Neural crest cell (in vitro differentiated cells): ENCODE measurements at places on chromosomes 13 and 19. TPM values are rescaled to one million over a fixed set of nuclear protein-coding genes. Genes with fewer than 3 reads are reported as not detected.

The OXGR1 gene
- total RNA-seq = 0.42 and 0.77 TPM in 2 replicates

DNA sequence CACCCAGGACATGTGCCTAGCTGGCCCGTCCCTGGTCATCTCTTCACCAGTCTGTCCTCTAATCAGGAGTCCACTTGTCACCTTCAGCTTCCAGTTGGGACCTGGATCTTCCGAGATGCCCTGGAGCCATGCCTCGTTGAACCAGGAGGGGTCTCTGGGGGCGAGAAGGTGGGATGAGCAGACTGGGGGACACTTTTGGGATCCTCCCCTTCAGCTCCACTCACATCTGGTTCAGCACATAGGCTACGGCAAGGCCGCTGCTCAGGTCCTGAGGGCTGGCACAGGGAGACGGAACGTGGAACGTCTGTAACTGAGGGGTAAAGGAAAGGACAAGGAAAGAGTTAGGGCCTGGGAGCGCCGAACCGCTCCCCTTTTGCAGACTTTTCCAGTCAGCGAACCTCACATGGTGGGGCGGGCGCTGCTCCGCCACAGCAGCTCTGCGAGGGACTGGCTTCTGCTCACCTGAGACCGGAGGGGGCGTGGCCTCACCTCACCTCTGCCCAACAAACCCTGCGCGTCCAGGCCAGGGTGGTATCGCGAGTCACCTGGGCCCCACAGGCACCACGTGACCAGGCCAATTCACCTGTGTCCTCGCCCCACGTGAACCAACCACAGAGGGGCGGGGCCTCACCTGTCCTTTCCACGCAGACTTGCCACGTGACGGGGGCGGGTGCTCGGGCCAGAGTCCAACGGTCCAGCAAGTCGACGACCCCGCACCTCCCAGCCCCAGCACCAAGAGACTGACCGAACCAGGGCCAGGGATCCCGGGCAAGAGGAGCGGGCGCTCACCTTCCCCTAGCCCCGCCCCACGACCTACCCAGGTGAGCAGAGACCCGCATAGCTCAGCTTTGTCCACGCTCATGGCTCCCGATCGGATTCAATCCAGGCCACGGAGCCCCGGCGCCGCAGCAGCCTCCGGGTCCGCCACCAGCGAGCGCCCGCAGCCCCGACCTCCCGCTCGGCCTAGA, at the start of gene HOOK2:
Gene HOOK2 (minus strand): TSS at position 965 of the 968 bp plus-strand sequence. CDS start 103 bp downstream, at position 862.
- H3K4me1 ChIP-seq = peaks cover 31% of the 10 kb centered on the region
- H3K27me3 ChIP-seq = peaks cover 9% of the 10 kb centered on the region
- no peaks in the 10 kb centered on the region for H3K36me3 ChIP-seq
- H3K4me3 ChIP-seq = peak within 1 kb of the TSS; percentile 69

GRCh38 chr19:8305798-8306197, 2.4 kb downstream of the CD320 start:
- H3K4me1 ChIP-seq = peaks cover 28% of the 10 kb centered on the region
- H3K36me3 ChIP-seq = no peaks in the 10 kb centered on the region
- no peak overlapping the region for H3K27ac ChIP-seq
- peak overlapping the region; percentile 91 for H3K4me3 ChIP-seq
- no peaks in the 10 kb centered on the region for H3K27me3 ChIP-seq

GRCh38 chr19:17616961-17617806, 61.7 kb downstream of the COLGALT1 start:
- H3K4me3 ChIP-seq = no peak overlapping the region
- no peaks in the 10 kb centered on the region for H3K36me3 ChIP-seq
- peaks cover 4% of the 10 kb centered on the region for H3K4me1 ChIP-seq
- no peak for DNase-seq

DNA sequence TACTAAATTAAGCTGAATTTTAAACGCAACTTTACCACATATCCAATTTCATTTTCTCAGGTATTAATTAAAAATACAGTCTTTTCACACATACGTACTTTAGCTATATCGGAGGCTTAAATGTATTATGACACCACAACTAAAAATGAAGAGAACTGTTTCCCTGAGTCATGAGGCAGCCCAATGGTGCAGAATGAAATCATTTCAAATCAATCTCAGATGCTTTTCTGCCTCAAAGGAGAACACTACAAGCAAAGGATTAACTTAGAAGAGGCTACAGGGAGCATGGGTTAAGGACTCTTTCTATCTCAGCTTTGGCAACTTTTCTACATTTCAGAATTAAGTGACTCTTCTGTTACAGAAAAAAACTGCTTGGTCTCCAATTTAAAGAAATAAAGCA, 516.3 kb upstream of the HTR2A start:
- no peaks in the 10 kb centered on the region for H3K4me1 ChIP-seq
- no peak overlapping the region for H3K27ac ChIP-seq
- H3K27me3 ChIP-seq = no peaks in the 10 kb centered on the region
- no peaks in the 10 kb centered on the region for H3K36me3 ChIP-seq

- peaks cover 30% of the 10 kb centered on the region for H3K4me1 ChIP-seq
- H3K27me3 ChIP-seq = peaks cover 2% of the 10 kb centered on the region
- no peaks in the 10 kb centered on the region for H3K36me3 ChIP-seq
- DNase-seq = no peak
- no peak overlapping the region for H3K4me3 ChIP-seq
Observed at GRCh38 chr13:30737511-30738337, 2.4 kb downstream of the ALOX5AP start.

DNA sequence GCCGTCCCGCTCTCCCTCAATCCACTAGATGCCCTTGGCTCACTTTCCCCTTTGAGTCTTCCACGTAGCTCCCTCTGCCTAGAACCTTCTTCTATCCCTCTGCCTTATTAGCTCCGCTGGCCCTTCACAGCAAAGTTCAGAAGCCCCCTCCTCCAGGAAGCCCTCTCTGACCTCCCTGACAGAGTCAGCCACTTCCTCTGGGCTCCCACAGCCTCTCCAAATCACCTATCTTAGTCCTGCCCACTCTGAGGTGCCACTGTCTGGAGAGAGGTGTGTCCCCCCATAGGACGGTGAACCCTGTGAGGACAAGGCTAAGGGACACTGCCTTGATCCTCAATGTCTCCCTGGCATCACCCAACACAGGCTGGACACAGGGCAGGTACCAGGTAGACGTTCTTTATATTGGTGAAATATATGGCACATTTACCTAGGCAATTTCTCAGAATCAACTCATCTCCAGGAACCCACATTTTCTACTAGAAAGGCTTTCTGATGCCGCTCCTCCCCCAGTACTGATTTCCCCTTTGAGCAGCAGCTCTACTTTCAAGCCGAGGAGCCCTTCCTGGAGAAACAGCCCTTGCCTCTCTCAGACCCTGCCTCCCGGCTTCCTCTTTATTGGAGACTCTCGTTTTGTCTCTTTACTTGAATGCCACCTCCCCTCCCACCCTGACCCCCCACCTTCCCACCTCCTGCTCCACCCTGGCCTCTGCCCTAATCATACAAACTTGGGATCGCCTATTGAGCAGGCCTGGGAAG, 3.4 kb upstream of the TGFB1 start:
- H3K27me3 ChIP-seq = peaks cover 25% of the 10 kb centered on the region
- peaks cover 17% of the 10 kb centered on the region for H3K4me1 ChIP-seq
- peak overlapping the region; percentile 74 for H3K4me3 ChIP-seq
- no peak overlapping the region for H3K27ac ChIP-seq

GRCh38 chr19:29326849-29327840, 114.2 kb upstream of the UQCRFS1 start:
- peaks cover 32% of the 10 kb centered on the region for H3K27me3 ChIP-seq
- no peak overlapping the region for H3K27ac ChIP-seq
- no peak for DNase-seq

DNA sequence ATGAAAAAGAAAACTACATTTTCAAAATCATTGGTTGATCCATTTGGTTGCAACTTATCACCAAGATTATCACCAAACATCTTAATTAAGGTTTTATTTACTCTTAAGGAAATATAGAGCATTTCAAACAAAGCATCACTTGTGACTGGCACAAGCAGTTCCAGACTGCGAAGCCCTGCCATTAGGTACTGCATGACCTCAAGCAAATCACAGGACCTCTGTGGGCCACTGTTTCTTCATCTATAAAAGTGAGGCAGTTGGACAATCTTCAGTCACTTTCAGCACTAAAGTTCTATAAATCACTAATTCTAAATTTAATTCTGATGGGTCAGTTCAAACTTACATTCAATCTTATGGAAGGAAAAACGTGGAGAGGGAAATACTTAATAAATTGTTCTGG, 2.0 kb downstream of the ELF1 start:
- peaks cover 23% of the 10 kb centered on the region for H3K4me1 ChIP-seq
- H3K27ac ChIP-seq = peak overlapping the region; percentile 44
- DNase-seq = no peak
- H3K4me3 ChIP-seq = no peak overlapping the region

The INAFM1 gene
- 10.2 and 10.6 TPM in 2 replicates for total RNA-seq

DNA sequence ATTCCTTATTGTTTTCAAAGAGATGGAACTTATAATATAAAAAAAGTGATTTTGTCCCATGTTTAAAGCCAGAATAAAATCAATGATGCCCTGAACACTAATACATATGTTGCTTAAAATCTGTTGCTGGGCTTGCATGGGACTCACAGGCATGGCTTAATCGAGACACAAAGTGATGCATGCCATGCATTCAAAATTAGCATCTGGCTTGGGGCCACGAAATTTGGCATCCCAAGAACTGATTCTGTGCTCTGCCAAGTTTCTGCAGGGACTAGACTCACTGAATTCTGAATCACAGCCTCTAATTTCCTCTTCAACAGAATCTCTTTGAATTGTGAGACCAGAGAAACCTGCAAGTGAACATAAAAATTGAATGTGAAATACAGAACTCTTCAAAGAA, 109.2 kb downstream of the PCDH17 start:
- H3K27me3 ChIP-seq = no peaks in the 10 kb centered on the region
- peaks cover 12% of the 10 kb centered on the region for H3K4me1 ChIP-seq
- no peak overlapping the region for H3K27ac ChIP-seq
- H3K36me3 ChIP-seq = no peaks in the 10 kb centered on the region
- no peak for DNase-seq

- H3K4me3 ChIP-seq = no peak overlapping the region
- no peak for DNase-seq
- peaks cover 60% of the 10 kb centered on the region for H3K27me3 ChIP-seq
- H3K36me3 ChIP-seq = no peaks in the 10 kb centered on the region
Observed at GRCh38 chr19:51644636-51645271, 1.9 kb downstream of the SIGLEC14 start.

DNA sequence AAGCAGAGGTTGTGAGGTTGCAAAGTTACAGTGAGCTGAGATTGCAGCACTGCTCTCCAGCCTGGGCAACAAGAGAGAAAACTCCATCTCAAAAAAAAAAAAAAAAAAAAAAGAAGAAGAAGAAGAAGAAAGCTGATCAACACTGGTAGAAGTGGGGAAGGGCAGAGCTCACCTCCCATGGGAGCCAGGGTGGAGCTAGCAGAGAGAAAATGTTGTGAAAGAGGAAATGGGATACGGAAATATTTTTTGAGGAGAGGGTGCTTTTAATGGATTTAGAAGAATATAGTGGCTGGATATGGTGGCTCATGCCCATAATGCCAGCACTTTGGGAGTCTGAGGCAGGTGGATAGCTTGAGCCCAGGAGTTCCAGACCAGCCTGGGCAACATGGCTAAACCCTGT, 6.8 kb downstream of the GPR42 start:
- H3K27me3 ChIP-seq = peaks cover 65% of the 10 kb centered on the region
- no peak for DNase-seq
- H3K4me1 ChIP-seq = no peaks in the 10 kb centered on the region
- no peak overlapping the region for H3K27ac ChIP-seq
- H3K4me3 ChIP-seq = no peak overlapping the region
- H3K36me3 ChIP-seq = peaks cover 3% of the 10 kb centered on the region

DNA sequence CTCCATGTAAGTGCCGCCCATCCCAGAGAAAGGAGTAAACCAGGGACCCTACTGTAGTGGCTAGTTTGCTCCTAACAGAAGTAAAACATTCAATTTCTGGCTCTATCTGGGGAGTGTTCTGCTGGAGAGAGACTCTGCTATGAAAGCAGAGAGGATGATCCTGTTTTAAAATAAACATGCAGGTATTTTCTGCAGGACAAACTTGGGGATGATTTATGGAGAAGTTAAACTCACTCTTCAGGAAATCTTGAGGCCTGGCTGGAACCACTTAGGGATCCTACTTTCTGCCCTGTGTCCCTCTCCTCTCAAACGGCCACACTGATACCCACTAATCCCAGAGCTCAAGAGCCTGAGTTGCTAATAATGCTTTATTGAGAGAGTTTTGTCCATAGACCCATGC, 281.1 kb downstream of the DNAJC15 start:
- no peak for DNase-seq
- H3K27ac ChIP-seq = no peak overlapping the region
- H3K4me1 ChIP-seq = peaks cover 16% of the 10 kb centered on the region
- no peak overlapping the region for H3K4me3 ChIP-seq
- no peaks in the 10 kb centered on the region for H3K36me3 ChIP-seq

DNA sequence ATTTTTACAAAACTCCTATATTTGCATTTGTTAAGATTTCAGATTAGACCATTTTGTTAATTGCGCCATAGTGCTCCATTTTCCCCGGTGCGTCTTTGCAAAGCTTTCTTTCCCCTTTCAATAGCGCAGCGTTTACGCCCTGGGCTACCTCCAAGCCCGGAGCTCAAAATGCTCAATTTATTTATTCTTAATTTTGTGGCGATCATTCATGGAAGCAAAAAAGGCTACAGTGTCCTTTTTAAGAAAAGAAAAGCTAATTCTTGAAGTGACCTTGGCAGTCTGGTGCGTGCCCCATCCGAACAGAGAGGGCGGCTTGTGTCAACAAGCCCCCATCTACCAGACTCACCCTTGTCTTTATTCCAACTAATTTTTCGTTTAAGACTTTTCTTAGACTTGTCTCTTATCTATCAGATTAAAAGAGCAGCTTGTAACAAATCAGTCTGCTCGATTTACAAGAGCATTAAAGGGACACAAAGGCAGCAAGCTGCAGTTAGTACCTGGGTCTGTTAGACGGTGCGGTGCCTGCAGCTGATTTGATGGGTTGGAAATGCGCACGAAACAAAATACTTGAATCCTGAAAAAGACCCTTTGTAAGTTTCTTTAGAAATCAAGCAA, 30.1 kb downstream of the GSX1 start:
- peaks cover 38% of the 10 kb centered on the region for H3K4me1 ChIP-seq
- peaks cover 97% of the 10 kb centered on the region for H3K27me3 ChIP-seq

- H3K27ac ChIP-seq = no peak overlapping the region
- no peaks in the 10 kb centered on the region for H3K27me3 ChIP-seq
- DNase-seq = no peak
- peaks cover 6% of the 10 kb centered on the region for H3K4me1 ChIP-seq
- H3K4me3 ChIP-seq = no peak overlapping the region
Observed at GRCh38 chr13:48602296-48603016, 51.3 kb upstream of the CYSLTR2 start.

The DOCK6 gene
- total RNA-seq = 34.7 and 40.6 TPM in 2 replicates

The NBEA gene
- total RNA-seq = 10.8 and 11.9 TPM in 2 replicates

GRCh38 chr19:40596608-40597328, 4.4 kb upstream of the LTBP4 start:
- H3K4me3 ChIP-seq = peak overlapping the region; percentile 54
- H3K36me3 ChIP-seq = peaks cover 3% of the 10 kb centered on the region
- peaks cover 48% of the 10 kb centered on the region for H3K4me1 ChIP-seq
- DNase-seq = peak; percentile 58

GRCh38 chr13:34349091-34349722, 531.3 kb downstream of the RFC3 start:
- H3K27me3 ChIP-seq = no peaks in the 10 kb centered on the region
- no peak overlapping the region for H3K27ac ChIP-seq
- H3K36me3 ChIP-seq = no peaks in the 10 kb centered on the region

- H3K27me3 ChIP-seq = peaks cover 39% of the 10 kb centered on the region
- no peak overlapping the region for H3K27ac ChIP-seq
- DNase-seq = no peak
- no peaks in the 10 kb centered on the region for H3K4me1 ChIP-seq
- no peaks in the 10 kb centered on the region for H3K36me3 ChIP-seq
Observed at GRCh38 chr19:35462476-35462953, 14.5 kb downstream of the FFAR2 start.

The KIR2DL4 gene
- not detected in 2 replicates for total RNA-seq
